ENCODE measurements at places on chromosomes 7 and 10.
A peak's percentile ranks its signal among the peaks of the same experiment; 100 is the strongest.

GRCh38 chr10:30348378-30348776, 701 bp downstream of the MTPAP start:
- H3K4me1 ChIP-seq: peaks cover 18% of the 10 kb centered on the region
- peaks cover 8% of the 10 kb centered on the region for H3K36me3 ChIP-seq
- peak overlapping the region; percentile 84 for H3K27ac ChIP-seq
- H3K4me3 ChIP-seq: peak overlapping the region; percentile 86

- no peaks in the 10 kb centered on the region for H3K4me1 ChIP-seq
- no peaks in the 10 kb centered on the region for H3K27me3 ChIP-seq
- H3K4me3 ChIP-seq: no peak overlapping the region
- H3K27ac ChIP-seq: no peak overlapping the region
- no peaks in the 10 kb centered on the region for H3K36me3 ChIP-seq
Observed at GRCh38 chr7:15370441-15370840, 191.4 kb downstream of the AGMO start.

- DNase-seq: peak; percentile 79
- peaks cover 11% of the 10 kb centered on the region for H3K4me1 ChIP-seq
- no peaks in the 10 kb centered on the region for H3K27me3 ChIP-seq
- peaks cover 20% of the 10 kb centered on the region for H3K36me3 ChIP-seq
- H3K27ac ChIP-seq: peak overlapping the region; percentile 99
Observed at GRCh38 chr10:31321396-31321941, 2.5 kb downstream of the ZEB1 start.

DNA sequence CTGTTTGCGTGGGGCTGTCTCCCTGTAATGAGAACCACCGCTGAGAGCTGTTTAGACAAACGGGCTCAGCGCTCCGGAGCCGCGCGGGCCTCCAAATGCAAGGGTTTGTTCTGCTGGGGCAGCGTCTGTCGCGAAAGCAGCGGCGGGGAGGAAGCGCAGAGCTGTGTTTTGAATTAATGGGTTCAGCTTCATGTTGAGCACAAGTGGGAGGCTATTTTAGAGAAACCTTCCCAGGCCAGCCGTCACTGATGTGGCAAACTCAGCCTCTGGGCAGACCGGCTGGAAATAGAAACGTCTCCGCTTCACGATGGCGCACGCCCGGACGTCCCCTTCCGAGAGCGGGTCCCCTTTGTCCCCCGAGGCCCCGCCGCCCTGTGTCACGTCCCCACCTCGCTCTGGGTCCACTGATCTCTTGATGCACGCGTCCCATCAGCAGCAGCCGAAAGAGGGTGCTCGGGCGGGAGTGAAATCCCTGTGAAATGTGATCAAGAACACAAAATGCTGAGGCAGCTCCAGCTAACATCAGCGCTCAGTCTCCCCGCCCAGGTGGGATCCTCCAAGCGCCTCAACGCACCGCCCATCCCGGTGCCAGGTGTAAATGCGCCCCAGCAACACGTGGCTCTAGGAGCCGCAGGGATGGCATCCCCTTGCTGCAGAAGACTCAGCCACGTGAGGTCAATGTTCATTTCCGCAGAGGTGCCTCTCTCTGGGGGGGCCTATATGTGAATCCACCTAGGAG, 44.9 kb downstream of the BAMBI start:
- H3K4me1 ChIP-seq: no peaks in the 10 kb centered on the region
- H3K36me3 ChIP-seq: no peaks in the 10 kb centered on the region

GRCh38 chr10:114545071-114545470, 113.0 kb downstream of the ABLIM1 start:
- H3K27me3 ChIP-seq: no peaks in the 10 kb centered on the region
- H3K36me3 ChIP-seq: no peaks in the 10 kb centered on the region
- no peak for DNase-seq
- H3K4me1 ChIP-seq: peaks cover 63% of the 10 kb centered on the region

- no peaks in the 10 kb centered on the region for H3K27me3 ChIP-seq
- H3K4me1 ChIP-seq: peaks cover 19% of the 10 kb centered on the region
- H3K27ac ChIP-seq: peak overlapping the region; percentile 89
- DNase-seq: no peak
- H3K4me3 ChIP-seq: peak overlapping the region; percentile 83
Observed at GRCh38 chr10:12350925-12351324, 1.6 kb downstream of the CAMK1D start.

DNA sequence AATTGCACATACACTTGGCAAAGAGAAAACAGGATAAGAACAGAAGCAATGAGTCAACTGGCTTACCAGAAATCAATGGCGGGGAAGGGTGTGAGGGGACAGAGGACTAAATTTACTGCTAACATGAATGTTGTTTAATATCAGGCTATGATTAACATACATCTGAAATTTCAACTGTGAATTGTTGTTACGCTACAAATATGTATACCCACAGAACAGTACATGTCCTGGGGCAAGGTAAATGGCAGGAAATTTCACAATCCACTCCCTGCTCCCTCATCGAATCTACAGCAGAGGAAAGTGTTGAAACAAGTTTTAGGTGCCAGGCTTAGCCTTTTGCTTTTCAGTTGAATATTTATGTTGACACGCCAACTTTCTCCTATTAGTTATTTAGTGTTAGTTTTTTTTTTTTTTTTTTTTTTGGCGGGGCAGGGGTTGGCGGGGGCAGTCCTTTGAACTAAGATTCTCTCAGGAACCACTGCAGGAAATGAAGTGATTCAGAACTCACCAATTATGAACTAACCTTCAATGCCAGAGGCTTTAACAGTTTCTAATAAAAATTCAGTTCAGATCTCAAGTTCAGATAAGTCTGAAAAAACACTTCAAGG, 99.0 kb downstream of the UBE2H start:
- DNase-seq: no peak
- no peaks in the 10 kb centered on the region for H3K36me3 ChIP-seq
- H3K27ac ChIP-seq: no peak overlapping the region
- no peak overlapping the region for H3K4me3 ChIP-seq
- no peaks in the 10 kb centered on the region for H3K4me1 ChIP-seq

GRCh38 chr7:148684289-148684830, 14.3 kb upstream of the CUL1 start:
- no peaks in the 10 kb centered on the region for H3K36me3 ChIP-seq
- no peak for DNase-seq
- no peaks in the 10 kb centered on the region for H3K27me3 ChIP-seq
- no peaks in the 10 kb centered on the region for H3K4me1 ChIP-seq
- no peak overlapping the region for H3K27ac ChIP-seq

GRCh38 chr7:131190581-131190980, 137.1 kb upstream of the MKLN1 start:
- no peak overlapping the region for H3K27ac ChIP-seq
- no peak for DNase-seq
- no peaks in the 10 kb centered on the region for H3K36me3 ChIP-seq
- peaks cover 21% of the 10 kb centered on the region for H3K4me1 ChIP-seq
- no peaks in the 10 kb centered on the region for H3K27me3 ChIP-seq
- no peak overlapping the region for H3K4me3 ChIP-seq

DNA sequence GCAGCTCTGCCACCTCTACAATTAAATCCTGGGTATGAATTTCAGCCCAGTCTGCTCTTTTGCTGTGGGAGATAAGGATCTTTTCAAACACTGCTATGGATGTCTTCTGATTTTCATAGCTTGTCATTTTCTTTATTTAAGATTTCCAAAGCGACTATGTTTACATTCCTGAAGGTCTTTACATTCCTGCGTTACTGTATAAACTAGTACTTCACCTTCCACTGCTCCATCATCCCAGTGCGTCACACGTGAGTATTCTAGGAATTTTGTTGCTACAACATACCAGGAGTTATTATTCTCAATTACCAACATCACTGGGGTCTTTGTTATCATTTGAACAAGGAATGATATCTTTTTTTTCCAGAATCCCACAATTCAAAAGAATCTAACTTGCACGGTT, 944.7 kb downstream of the SORCS3 start:
- H3K4me3 ChIP-seq: no peak overlapping the region
- H3K27ac ChIP-seq: no peak overlapping the region
- no peaks in the 10 kb centered on the region for H3K4me1 ChIP-seq
- DNase-seq: no peak
- no peaks in the 10 kb centered on the region for H3K36me3 ChIP-seq

- no peak overlapping the region for H3K4me3 ChIP-seq
- H3K36me3 ChIP-seq: peaks cover 26% of the 10 kb centered on the region
- DNase-seq: no peak
- peaks cover 93% of the 10 kb centered on the region for H3K4me1 ChIP-seq
- H3K27ac ChIP-seq: peak overlapping the region; percentile 94
Observed at GRCh38 chr7:50356212-50356944, 51.9 kb downstream of the IKZF1 start.

DNA sequence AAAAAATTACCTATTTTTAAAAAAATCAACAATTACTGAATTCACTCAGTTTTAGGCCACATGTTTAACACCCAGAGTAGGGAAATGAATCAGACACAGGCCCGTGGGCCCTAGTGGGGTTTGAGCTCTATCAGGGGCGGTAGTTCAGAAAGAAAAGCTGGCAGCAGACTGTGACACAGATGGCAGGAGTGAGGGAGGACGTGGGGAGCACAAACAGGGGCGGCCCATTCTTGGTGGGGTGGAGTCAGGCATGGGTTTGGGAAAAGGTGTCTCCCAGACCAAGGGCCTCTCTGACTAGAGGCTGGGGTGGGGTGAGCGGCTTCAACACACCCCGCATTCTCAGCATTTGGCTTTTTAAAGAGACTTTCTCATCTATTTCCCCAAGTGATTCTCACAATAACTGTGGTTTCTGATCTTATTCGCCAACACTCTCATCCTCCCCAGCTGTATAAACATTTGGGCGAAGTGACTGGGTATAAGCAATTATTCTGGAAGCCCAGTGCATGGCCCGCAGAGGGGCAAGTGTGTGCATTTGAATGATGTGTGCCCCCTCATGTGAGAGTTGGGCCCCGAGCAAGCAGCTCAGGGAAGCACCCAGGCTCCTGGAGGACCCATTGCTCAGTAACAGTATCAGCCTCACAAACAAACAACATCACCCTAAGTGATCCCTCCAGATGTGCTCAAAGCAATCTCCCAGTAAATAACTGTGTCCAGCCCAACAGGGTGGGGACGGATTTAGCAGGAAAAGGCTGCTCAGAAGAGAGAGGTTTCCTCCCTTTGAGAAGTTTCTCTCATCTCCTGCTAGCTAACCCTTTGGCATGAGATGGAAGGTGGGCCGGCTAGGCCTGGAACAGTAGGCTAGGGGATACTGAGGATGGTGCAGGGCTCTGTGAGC, 437.6 kb upstream of the ZMIZ1 start:
- no peak for DNase-seq
- H3K4me3 ChIP-seq: no peak overlapping the region
- no peak overlapping the region for H3K27ac ChIP-seq
- H3K36me3 ChIP-seq: no peaks in the 10 kb centered on the region
- no peaks in the 10 kb centered on the region for H3K4me1 ChIP-seq

GRCh38 chr7:82442492-82443035, 1.0 kb downstream of the CACNA2D1 start:
- H3K27ac ChIP-seq: no peak overlapping the region
- DNase-seq: no peak
- no peak overlapping the region for H3K4me3 ChIP-seq
- H3K4me1 ChIP-seq: no peaks in the 10 kb centered on the region

DNA sequence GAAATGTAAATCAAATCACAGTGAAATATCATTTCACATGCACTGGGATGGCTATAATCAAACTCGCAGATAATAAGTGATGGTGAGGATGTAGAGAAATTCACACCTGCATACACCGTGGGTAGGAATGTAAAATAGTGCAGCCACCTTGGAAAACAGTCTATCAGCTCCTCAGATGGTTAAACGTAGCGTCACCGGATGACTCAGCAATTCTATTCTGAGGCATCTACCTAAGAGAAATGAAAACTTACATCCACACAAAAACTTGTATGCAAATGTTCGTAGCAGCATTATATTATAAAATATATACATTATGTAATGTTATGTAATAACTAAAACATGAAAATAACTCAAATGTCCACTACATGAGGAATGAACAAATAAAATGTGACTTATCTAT, 38.9 kb downstream of the SH3PXD2A start:
- no peak overlapping the region for H3K4me3 ChIP-seq
- no peaks in the 10 kb centered on the region for H3K27me3 ChIP-seq
- no peaks in the 10 kb centered on the region for H3K4me1 ChIP-seq
- DNase-seq: no peak
- H3K27ac ChIP-seq: no peak overlapping the region

GRCh38 chr7:147438216-147438615, 1152.3 kb upstream of the C7orf33 start:
- H3K4me3 ChIP-seq: no peak overlapping the region
- no peaks in the 10 kb centered on the region for H3K27me3 ChIP-seq
- no peaks in the 10 kb centered on the region for H3K36me3 ChIP-seq

Measured in naive thymus-derived CD4-positive, alpha-beta T cell (primary cell).